ENCODE measurements at places on chromosomes 2 and 18. TPM values are rescaled to one million over a fixed set of nuclear protein-coding genes. Genes with fewer than 3 reads are reported as not detected.
A peak's percentile ranks its signal among the peaks of the same experiment; 100 is the strongest.

STEAP3 gene
- 45.7 TPM for total RNA-seq

GRCh38 chr18:2992995-2993877 is 19.7 kb downstream of the LPIN2 start:
- no peak for DNase-seq

DNA sequence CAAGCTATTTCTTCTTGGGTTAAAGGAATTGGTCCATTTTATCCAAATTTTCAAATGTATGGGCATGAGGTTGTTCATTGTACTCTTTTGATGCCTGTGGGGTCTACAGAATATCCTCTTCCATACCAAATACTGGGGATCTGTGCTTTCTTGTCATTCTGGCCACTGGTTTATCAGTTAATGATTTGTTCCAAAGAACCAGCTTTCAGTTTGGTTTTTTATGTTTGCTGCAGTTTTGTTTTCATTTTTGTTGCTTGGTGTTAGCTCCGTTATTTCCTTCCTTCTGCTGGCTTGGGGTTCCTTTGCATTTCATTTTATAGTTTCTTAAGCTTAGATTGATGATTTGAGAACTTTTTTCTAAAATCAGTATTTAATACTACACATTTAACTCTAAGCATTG is 45.5 kb downstream of the SLC66A2 start:
- no peak for DNase-seq

- no peak for DNase-seq
Measured at GRCh38 chr2:6877402-6878304, at the start of gene RSAD2. Gene RSAD2 (plus strand): TSS chr2:6877777. CDS start chr2:6877801, 24 bp downstream.

DNA sequence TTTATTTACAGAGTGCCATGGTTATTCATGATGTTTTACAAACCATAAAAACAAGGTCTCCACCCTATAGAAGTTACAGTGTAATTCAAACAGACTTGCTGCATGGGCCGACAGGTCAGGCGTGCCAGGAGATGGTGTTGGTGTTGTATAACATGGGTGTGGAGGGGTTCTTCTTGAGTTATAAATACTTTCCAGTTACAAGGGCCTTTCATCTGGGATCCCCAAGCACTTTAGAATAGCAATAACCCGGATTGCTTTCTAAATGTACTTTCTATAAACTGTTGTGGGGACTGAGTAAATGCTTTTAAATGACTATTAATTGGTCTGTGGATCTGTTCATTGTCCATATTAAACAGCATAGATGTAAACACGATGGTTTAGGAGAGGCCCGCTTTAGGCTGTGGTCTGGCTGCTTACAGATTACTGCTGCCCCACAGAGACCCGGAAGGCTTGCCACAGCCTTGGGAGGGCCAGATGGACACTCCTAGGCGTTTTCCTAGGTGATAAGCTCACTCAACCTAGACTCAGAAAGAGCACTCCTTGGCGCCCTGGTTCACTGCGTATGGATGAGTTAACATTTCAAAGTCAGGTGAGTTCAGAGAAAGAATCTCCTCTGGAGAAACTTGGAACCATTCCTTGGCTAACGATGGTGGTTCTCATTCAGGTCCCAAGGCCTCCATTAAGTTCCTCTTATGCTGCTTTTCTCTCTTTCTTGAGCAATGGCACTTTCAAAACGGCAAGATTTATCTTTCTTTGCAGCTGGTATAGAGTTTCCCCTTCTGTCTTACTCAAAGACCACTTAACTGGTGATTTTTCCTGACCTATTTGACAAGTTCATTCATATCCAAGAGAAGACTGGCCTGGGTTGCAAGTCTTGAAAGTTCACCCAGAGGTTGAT is 3.6 kb upstream of the KIAA2012 start:
- DNase-seq, result no peak

DNA sequence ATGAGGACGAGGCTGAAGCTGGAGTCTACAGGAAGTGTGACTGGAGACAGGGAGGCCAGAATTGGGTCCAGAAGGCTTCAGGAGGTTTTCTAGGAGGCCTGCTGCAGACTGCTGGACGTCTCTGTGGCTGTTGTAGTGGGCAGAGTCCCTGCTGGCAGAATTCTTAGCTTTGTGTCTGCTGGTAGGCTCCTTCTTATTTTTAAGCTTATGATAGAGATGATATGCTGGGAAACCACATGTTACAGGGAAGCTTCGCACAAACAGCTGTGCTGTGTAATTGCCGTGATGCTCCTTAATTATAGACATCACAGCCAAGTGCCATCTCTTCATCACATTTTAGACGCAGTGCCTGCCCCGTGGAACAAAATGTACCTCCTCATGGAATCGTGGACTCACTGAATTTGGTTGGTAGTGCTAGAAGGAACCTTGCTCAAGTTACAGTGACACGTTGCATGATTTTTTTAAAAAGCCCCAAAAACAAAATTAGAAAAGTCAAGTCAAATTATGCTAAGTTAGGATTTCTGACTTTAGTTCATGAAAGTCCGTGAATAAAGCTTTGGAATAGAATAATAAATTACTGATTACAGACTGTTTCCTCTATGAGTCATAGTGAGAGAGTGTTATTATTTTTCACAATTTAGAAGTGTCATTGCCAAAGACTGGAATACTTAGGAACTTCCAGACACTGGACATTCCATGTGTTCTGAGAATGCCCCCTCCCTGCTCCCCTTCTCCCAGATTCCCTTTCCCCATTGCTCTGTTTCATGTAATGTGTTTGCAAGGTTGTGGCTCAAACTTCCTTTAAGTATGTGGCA is 144.1 kb downstream of the FHOD3 start:
- peak; percentile 39 for DNase-seq

DNA sequence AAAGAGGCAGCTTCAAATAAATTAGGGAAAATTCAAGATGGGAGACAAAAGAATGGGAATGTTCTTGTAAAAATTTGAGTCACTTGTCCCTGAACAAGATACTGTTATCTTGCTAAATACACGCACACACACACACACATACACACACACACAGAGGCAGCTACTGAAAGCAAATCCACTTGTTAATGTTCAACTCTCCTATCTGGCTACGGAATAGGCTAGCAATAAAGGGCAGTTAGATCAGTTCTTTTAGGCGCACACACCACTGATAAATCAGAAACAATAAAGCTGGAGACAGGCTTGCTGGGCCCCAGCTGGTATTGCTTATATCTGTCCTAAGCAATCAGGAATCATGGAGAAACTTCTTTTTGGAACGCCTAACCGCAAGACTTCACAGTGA is 461.6 kb downstream of the BCL11A start:
- no peak for DNase-seq
